ENCODE measurements at places on chromosomes 3 and 15. TPM values are rescaled to one million over a fixed set of nuclear protein-coding genes. Genes with fewer than 3 reads are reported as not detected.

The UBA7 gene
- total RNA-seq: 39.6 TPM

- no peak for DNase-seq
Observed at GRCh38 chr3:179606534-179607085, 2.0 kb downstream of the NDUFB5 start.

The VILL gene
- total RNA-seq: 4.0 TPM

The CYP8B1 gene
- total RNA-seq: 0.14 TPM

The SNX22 gene
- 66.4 TPM for total RNA-seq

DNA sequence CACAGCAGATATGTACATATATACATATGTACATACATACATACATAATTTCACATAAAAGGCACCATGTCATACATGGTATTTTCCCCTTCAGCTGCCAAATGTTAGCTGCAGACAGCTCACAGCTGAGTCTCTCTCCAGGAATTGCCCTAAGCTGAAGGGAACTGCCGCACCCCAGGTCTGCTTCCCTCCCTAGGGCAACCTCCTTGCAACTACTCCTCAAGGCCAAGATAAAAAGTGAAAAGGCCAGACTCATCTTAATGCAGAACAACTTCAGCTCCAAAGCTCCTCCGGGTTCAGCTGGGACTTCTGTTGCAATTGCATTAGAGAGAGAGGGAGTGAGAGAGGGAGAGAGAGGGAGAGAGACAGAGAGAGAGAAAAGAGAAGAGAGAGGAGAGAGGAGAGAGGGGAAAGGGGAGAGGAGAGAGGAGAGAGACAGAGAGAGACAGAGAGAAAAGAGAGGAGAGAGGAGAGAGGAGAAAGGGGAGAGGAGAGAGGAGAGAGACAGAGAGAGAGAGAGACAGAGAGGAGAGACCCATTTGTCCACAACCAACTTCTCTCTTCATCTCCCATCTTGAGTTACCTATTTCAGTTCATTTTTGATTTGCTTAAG, 143.4 kb upstream of the HES1 start:
- no peak for DNase-seq

The RTP4 gene
- total RNA-seq: 1.3 TPM
